HS-27A (cell line): ENCODE measurements at places on chromosomes 5 and 9.

GRCh38 chr9:92764381-92764987 is at the start of gene BICD2:
Gene BICD2 (minus strand): TSS chr9:92764833. CDS start chr9:92764744, 89 bp downstream.
- DNase-seq, result no peak

GRCh38 chr5:112239996-112240395 is 179.1 kb downstream of the EPB41L4A start:
- DNase-seq, result no peak

- no peak for DNase-seq
These were observed at the start of gene PHF19 for GRCh38 chr9:120876842-120877240. Gene PHF19 (minus strand): TSS chr9:120877188. CDS start chr9:120874741, 2,447 bp downstream.

GRCh38 chr5:127697894-127698600 is 5.1 kb upstream of the CCDC192 start:
- no peak for DNase-seq

DNA sequence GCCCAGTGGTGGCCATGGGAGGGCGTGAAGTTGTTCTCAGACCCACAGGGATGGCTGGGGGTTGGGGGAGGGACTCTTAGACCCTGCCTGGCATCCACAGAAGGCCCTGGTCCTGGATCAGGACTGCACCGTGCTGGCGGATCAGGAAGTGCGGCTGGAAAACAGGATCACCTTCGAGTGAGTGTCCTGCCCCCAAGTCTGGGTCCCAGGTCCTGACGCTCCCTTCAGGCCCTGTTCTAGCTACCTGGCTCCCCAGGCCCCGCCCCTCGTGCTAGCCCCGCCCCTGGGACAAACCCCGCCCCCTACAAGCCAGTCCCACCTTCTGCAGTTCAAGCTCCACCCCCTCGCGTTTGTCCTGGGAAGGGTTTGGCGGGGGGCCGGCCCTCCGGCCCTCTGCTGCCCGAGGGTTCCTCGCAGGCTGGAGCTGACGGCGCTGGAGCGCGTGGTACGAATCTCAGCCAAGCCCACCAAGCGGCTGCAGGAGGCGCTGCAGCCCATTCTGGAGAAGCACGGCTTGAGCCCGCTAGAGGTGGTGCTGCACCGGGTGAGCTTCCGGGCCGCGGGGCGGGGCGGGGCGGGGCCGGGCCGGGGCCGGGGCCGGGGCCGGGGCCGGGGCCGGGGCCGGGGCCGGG is 12.9 kb downstream of the RGS14 start:
- DNase-seq, result no peak

DNA sequence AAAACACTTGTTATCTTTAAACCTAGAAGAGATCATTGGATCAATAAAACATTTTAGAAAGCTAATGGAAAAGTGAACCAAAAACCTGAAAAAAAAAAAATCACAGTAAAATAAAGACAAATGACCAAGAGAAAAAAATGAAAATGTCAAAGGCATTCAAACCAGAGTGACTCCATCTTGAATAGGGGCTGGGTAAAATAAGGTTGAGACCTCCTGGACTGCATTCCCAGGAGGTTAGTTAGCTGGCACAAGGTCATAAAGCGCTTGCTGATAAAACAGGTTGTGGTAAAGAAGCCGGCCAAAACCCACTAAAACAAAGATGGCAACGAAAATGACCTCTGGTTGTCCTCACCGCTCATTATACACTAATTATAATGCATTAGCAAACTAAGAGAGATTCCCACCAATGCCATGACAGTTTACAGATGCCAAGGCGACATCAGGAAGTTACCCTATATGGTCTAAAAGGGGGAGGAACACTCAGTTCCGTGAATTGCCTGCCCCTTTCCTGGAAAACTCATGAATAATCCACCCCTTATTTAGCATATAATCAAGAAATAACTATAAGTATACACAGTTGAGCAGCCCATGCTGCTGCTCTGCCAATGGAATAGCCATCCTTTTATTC is 116.7 kb upstream of the NEK6 start:
- no peak for DNase-seq

- no peak for DNase-seq
These were observed 23.5 kb upstream of the SMIM23 start for GRCh38 chr5:171762021-171762608.

DNA sequence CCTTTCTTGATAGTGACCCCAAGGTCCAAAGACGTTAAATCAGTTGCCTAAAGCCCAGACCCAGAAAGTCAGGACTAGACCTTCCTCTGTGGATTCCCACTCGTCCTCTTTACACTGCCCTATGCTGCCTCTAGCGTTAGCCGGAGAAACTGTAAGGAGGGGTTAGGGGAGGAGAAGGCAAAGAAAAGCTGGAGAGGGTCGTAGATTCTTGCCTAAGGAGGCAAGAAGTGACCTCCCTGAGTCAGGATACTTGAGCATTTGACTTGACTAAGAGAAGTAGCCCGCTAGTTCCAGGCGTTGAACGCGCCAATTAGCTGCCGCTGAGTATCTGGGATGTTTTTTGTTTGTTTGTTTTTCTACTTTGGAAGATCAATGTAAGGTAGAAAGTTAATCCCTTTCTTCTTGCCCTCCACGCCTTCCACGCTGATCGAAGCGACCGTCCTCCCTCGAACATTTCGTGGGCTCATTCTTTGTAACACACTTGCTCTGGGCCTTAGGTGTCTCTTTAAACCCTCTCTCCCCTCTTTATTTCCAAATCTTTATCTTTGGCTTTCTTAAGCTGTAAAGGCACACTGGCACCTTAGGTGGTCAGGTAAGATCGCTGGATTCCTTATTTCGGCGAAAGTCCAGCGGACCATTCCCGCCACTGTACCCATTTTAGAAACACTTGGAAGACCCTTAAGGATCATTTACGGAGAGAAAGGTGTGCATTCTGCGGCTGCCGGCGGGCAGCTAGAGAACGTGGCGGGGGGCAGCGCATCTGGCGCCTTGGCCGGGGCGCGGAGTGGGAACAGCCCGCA is 5.1 kb upstream of the RGMB start:
- DNase-seq, result no peak

GRCh38 chr5:88716101-88716500 is 166.9 kb downstream of the MEF2C start:
- no peak for DNase-seq

- no peak for DNase-seq
These were observed 101.7 kb upstream of the FST start for GRCh38 chr5:53378590-53379247.

GRCh38 chr9:136110082-136111061 is 8.3 kb downstream of the TMEM250 start:
- no peak for DNase-seq

DNA sequence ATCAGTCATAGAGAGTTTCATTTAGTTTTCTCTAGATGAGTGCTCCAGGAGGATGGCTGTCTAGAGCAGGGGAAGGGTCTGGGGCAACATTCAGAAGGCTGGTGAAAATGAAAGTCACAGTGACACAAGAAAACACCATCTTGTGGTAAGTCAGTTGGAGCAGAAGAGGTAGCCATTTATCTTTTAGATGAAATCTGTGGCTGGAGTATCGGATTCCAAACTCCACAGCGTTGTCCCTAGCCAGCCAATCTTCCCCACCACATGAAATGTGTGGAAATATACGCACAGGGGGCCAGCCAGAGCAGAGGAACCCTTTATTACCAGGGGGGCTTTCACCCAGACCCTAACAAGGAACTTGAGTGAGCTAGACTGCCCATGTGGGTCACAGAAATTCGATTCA is 15.9 kb upstream of the TNFAIP8 start:
- no peak for DNase-seq

GRCh38 chr9:20437476-20437875 is 184.8 kb downstream of the MLLT3 start:
- DNase-seq, result peak; percentile 2

GRCh38 chr9:120532475-120532874 is 47.5 kb downstream of the CDK5RAP2 start:
- peak; percentile 70 for DNase-seq

DNA sequence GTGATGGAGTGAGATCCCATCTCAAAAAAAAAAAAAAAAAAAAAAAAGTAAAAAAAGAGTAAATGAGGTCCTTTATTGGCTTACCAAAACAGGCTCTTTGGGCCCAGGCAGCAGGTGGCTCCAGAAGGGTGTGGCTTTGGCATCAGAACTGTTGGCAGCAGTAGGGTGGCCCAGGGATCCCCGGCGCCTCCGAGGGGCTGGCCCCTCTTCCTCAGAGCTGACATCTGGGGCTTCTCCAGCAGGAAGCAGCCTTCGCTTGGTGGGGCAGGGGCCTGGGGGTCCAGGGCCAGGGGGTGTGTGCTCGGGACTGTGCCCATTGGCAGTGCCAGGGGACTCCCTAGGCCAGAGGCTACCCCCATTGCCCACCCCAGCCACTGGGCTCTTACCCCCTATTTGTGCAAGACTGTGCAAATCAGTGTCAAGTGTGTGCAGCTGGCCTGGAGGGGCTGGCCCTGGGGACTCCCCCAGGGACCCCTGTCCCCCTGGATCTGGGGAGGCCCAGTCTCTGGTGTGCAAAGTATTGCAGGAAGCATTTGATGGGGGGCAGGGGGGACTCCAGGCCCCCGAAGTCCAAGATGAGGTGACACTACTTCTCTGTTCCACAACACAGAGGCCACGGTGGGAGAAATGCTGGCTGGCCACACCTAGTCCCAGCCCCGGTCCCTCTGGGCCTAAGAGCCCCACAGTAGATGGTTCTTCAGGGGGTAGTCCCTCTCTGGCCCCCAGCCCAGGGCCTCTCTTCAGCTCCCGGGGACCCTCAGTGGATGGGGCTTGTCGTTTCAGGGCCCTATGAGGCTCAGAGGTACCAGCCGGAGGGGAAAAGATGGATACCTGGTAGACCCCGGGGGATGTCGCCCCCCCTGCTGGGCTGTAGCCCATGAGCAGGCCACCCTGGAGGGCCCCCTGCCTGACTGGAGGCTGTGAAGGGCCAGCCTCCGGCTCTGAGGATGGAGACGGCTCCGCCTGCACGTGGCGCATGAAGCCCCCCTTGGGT is 4.7 kb upstream of the STOML2 start:
- no peak for DNase-seq

- no peak for DNase-seq
These were observed 90.8 kb upstream of the PRRC1 start for GRCh38 chr5:127426661-127427060.
